Activated CD4-positive, alpha-beta T cell treated with anti-CD3 and anti-CD28 coated beads, Interleukin-2, amount 50 U/mL, for 24 hours (primary cell): ENCODE measurements at places on chromosomes 1 and 21.
A peak's percentile ranks its signal among the peaks of the same experiment; 100 is the strongest.

DNA sequence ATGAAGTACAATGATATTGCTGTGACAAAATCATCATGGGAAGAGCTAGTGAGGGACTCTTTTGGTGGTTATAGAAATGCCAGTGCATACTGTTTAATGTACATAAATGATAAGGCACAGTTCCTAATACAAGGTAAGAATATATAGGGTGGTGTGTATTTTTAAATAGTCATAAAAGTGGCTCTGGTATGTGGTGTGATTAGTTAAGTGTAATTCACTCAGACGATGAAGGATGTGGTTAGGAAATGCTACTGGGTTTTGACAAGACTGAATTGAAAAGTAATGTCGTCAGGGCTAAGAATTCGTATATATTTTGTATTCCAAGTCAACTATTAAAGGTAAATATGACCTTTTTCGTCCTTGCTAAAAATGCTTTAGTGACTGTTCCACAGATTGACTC lies 101.7 kb downstream of the USP25 start:
- no peak for DNase-seq

GRCh38 chr1:24558902-24559791 lies 3.3 kb downstream of the NCMAP start:
- DNase-seq, result no peak

GRCh38 chr1:235320521-235321179 lies 7.3 kb downstream of the ARID4B start:
- no peak for DNase-seq

GRCh38 chr21:37642493-37642892 lies 273.8 kb downstream of the KCNJ6 start:
- no peak for DNase-seq

DNA sequence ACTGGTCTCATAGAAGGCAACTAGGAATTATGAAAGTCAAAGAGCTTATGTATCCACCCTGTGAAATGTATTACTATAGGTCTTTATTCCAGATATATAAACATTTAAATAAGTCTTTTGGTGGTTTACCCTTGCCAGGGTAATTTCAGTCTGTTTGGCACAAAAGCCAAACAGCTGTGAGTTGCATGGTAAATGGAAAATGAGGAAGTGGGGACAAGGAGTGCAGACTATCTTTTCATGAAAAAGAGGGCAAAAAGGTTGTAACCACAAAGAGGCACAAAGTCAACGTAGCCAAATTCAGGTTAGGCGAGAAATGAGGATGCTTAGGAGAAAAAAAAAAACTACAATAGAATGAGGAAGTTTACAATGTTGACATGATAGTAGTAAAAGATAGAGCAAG lies 492.3 kb upstream of the PRMT6 start:
- no peak for DNase-seq

DNA sequence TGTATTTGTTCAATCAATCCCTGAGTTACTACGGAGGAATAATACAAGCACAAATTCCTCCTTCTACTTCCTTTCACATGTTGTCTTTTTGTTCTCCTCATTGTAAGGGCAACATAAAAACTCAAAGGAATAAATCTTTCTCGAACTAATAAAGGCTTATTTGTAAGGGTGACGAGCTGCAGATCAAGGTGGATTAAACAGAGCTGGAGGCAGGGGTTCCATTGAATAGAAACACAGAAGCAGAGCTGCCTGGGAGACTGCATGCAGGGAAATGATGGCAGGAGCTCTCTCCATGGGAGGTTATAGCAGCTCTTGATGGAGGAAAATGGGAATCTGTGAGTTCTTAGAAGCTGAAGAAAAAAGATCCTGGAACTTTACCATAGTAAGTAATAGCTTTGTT lies 160.2 kb downstream of the CYYR1 start:
- no peak for DNase-seq

DNA sequence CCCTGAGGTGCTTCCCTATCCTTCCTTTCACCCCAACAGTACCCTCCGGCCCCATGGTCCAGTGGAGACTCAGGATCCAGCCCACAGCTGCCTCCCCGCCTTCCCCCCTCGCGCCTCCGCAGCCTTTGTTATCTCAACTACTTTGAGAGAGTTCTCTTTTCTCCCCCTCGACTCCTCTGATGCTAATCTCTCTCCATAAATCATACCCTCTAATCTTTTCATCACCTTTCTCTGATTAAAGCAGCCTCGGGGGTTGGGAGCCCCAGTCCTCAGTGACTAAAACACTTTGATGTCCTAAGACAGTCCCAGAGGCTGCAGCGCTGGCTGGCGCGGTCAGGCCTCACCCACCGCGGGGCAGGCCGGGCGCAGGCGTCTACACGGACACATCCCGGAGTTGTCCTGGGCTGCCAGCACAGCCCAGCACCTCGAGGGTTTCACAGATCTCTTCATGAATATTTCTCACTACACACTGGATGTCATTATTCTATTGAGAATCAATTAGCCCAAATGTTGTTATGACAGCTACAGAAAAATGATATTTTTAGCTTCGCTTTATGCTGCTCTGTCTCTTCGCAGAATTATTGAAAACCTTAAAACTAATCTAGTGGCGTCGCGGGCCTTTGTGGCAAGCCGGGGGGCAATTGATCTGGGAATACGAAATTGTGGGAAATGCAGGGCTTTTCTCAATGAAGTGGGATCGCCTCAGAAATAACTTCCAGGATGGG lies 289.5 kb downstream of the RRAGC start:
- no peak for DNase-seq

- DNase-seq, result no peak
Measured at GRCh38 chr1:107683191-107683657, 281.8 kb downstream of the VAV3 start.

GRCh38 chr1:175725684-175726083 lies 17.7 kb downstream of the TNR start:
- DNase-seq, result no peak

GRCh38 chr1:226989085-226989920 lies 49.2 kb downstream of the COQ8A start:
- DNase-seq, result no peak

DNA sequence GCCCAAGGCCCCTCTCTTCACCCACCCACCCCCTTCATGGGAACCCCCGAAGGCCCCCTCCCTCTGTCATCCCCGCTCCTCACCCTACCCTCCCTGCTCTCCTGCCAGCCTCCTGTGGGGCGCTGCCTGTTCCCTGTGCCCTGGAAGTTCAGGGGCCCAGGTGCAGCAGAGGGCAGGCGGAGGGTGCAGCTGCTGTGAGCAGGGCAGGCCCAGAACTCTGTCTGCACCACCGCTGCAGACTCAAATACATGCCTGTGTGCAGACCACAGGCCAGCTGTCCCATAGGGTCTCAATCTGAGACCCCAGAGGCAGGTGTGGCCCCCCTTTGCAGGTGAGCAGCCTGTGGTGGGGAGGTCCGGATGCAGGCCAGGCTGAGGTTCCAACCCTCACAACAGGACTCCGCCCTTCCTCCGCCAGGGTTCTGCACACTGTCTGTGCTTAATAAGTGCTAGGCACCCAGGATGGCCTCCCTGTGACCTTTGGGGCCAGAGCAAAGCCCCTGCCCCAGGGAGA lies 62.5 kb downstream of the WNT9A start:
- no peak for DNase-seq

DNA sequence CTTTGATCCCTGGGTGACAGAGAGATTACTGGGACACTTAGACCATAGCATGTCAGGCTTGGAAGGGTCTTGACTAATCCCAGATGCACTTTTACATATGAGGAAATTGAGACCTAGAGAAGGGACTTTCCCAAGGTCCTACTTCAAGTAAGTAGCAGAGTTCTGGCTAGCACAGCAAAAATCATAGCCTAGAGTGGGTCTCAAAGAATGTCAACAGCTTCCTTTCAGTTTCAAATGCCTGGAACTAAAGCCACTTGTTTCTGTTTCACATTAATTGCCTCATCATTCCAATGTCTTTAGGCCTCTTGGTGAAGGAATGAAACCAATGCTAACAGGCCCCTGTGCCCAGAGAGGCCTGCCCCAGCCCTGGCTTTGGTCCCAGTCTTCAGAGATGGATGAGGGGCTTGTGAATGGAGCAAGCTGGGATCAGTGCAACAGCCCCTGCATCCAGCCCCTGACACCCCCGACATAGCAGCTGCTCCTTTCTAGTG lies 26.6 kb downstream of the ATF3 start:
- DNase-seq, result no peak

DNA sequence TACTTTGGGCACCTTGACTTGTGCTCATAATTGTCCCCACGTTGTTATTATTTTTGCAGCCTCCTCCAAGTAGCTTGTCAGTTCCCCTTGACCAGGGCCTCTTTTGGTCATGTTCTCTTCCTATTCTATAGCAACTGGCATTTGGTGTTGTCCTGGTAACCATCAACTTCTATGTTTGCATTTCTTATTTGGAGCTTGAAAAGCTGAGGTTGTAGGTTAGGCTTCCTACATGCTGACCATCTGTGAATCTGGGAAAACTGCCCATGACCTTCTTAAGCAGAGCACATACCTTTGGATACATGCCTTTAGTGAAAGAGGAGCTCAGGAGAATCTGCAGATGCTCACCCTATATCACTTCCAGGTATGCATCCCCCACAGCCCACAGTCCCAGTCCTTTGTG lies 160.8 kb downstream of the HHAT start:
- no peak for DNase-seq

- DNase-seq, result peak; percentile 1
Measured at GRCh38 chr1:195195423-195196057, 1412.7 kb downstream of the KCNT2 start.

DNA sequence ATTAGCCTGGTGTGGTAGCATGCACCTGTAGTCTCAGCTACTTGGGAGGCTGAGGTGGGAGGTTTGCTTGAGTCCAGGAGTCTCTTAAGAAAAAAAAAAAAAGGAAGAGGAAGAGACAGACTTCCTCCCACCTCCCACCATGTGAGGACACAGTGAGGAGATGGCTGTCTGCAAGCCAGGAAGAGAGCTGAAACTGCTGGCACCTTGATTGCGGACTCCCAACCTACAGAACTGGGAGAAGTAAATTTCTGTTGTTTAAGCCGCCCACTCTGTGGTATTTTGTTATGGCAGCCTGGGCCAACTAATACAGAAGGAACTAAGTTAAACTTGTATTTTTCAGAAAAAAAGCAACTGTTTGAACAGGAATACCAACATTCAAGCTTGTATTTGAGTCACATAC lies 21.7 kb downstream of the DOP1B start:
- no peak for DNase-seq

DNA sequence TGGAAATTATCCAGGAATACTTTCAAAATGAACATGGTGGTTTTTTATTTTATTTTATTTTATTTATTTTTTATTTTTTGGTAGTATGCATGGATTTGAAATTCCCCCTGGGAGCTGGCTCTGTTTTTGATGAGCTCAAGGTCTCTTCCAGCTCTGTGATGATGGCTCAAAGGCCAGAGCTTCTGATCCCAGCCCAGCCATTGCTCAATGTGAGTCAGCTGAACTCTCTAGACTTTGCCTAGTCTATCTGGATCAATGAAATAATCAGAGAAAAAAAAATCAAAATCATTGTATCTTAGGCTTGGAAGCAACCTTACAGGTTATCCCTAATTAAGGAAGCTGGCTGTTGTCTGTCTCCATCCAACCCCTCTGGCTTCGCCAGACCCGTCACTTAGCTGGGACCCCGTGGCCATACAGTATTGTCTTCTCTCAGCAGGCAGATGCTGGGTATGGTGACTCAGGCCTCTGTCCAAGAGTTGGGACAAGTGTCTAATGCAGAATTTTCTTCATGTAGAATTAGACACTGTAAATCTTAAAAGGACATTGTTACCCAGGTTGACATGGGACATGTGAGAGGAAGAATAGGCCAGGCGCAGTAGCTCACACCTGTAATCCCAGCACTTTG lies 90.2 kb upstream of the LPGAT1 start:
- DNase-seq, result no peak

GRCh38 chr1:181077576-181078242 lies 10.8 kb upstream of the IER5 start:
- no peak for DNase-seq

GRCh38 chr1:23825762-23826522 lies 713 bp upstream of the HMGCL start:
- no peak for DNase-seq

- no peak for DNase-seq
Measured at GRCh38 chr1:55418208-55419000, 203.2 kb upstream of the USP24 start.

DNA sequence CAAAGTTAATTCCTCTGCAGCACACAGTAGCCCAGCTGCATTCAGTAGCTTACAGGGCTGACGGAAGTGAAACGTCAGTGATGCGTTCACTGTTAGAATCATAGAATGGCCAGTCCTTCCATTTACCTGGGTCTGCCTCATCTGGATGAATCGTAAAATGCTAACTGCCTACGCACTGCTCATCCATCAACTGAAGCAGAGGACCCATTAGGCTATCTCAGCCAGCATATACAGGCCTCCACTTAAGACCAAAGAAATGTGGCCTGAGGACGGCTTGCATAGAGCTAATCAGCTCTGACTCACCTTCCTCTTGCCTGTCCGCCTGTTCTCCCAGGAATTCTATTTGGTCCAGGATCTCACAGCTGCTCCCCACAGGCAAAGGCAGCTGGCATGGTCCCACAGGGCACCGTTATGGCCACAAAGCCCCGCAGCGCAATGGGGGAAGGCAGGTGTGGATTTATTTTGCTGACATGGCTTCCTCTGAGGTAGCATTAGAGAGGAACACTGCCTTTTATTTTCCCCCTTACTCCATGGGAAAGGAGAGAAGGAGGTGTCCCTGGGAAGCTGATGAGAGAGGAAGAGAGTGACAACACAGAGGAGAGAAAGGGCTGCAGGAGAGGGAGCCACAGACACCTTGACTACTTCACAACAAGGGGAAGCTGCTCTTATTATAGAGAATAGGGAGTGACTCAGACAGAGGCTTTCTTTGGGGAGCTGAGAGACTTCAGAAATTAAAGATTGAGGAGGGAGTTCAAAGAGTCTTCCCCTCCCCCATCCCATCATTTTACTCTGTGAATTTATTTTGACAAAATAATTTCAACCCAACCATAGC lies 177.6 kb downstream of the HHIPL2 start:
- no peak for DNase-seq

DNA sequence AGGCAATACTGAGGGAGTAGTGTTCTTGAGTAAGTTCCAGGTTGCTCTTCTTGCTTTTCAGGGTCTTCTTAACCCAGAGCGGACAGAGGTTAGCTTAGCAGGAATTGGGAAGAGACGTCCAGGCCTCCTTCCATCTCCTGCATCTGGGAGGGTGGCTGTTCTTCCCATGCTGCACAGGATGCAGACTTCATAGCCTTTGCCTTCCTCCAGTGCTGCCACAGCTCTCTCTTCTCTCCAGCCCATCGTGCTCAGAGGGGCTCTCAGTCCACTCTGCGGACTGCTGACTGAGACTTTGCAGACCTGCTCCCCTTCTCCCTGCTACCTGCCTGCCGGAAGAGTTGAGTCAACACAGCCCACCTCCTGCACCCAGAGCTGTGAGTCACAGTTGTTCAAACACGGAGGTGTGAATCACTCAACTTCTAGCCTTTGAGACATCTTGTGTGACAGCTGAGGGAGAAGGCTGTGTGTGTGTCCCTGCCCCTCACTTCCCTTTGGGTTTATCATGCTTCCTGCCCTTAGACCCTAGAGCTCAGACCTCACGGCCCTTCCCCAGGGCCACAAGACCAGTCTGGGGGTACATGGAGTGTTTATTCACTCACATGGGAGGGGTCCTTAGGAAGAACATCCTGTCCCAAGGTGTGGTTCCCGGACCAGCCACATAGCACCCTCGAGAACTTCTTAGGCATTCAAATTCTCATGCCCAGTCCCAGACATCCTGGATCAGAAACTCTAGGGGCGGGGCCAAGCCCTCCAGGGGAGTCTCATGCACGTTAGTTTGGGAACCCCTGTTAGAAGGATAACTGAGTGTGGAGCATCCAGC lies 158.3 kb upstream of the CACNA1E start:
- peak; percentile 64 for DNase-seq
